ENCODE measurements at places on chromosomes 5 and 9. TPM values are rescaled to one million over a fixed set of nuclear protein-coding genes. Genes with fewer than 3 reads are reported as not detected.
A peak's percentile ranks its signal among the peaks of the same experiment; 100 is the strongest.

The FABP6 gene
- total RNA-seq: not detected

The TXNDC8 gene
- total RNA-seq: not detected

The PAEP gene
- not detected for total RNA-seq

The IL3 gene
- 1.5 TPM for total RNA-seq

The PCDHB3 gene
- not detected for total RNA-seq

The TRIO gene
- total RNA-seq: 15.7 TPM

The ANXA1 gene
- 177 TPM for total RNA-seq

The SPEF2 gene
- total RNA-seq: 5.6 TPM

The GMCL2 gene
- not detected for total RNA-seq

The PCDHA1 gene
- total RNA-seq: not detected

The QSOX2 gene
- 13.6 TPM for total RNA-seq

The DMRT2 gene
- not detected for total RNA-seq

- DNase-seq: no peak
These were observed 241.9 kb downstream of the PBX3 start for GRCh38 chr9:125989090-125989501.

DNA sequence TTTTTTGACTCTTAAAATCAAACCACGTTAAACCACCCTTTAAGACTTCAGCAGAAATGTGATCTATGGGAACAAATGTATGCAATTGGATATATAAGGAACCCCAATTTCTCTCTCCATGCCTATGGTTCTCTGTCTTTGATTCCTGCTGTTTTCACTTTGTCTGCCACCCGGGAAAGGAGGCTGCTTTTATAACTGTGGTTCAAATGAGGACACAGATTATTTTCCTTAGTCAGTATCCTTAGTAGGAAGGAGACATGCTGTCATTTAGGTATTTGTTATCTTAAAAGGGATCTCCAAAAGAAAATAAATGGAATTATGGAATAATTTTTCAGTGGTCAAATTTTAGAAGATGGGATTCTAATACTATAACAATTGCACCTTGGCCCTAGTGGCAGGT is 176.1 kb upstream of the NREP start:
- no peak for DNase-seq

DNA sequence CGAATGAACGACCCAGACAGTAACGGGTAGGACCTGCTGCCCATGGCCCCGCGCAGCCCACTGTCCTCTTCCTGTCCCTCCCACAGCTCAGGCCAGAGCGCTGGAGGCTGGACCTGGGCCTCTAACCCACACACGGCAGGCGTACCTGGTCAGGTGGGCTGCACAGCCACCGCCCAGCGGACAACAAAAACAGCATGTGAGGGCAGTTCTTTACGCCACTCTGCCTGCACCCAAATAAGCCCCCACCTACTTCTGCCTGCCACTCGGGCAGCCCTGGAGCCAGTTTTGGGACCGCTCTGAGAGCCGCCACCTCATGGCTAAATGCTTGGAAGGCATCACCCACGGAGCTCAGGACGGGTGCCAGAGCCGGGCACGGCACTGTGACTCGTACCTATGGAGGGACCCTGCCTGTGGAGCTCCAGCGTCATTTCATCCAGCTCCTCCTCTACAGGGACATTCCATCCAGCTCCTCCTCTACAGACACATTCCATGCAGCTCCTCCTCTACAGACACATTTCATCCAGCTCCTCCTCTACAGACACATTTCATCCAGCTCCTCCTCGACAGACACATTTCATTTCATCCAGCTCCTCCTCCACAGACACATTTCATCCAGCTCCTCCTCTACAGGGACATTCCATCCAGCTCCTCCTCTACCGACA is 18.9 kb downstream of the CLPTM1L start:
- no peak for DNase-seq

- DNase-seq: no peak
These were observed 11.4 kb downstream of the FOXE1 start for GRCh38 chr9:97864396-97864795.

- no peak for DNase-seq
These were observed 36.3 kb downstream of the PTGER4 start for GRCh38 chr5:40716000-40716399.

- DNase-seq: peak; percentile 42
These were observed 382.3 kb upstream of the SLC30A5 start for GRCh38 chr5:68711293-68712200.

DNA sequence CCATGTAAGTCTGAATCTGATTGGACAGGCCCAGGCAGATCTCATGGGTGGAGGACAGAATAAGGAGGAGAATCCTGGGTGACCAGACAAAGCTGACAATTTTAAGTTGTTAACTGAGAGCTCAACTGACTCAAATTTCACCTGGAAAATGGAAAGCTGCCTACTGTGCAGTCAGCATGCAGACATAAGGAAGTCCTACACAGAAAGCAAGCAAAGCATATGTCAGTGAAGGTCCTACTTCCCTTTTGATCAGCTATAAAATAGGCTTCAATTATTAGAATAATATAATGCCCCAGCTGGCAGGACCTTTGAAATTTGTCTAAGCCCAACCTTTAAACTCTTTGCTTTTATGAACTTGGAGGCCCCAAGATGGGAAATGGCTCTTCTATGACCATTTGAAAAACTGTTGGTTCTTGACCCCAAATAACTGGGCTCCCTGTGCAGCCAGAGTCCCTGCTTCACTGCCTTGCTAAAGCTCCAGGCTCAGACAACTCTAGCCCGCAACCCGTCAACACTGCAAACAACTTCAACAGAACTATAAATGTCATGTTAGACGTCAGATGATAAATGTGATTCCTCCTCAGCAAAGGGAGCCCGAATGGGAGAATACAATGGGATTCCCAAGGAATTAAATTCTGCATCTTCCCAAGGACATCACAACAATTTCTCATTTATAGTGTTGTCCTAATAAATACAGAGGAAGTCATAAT is 118.9 kb upstream of the ADRA1B start:
- no peak for DNase-seq

DNA sequence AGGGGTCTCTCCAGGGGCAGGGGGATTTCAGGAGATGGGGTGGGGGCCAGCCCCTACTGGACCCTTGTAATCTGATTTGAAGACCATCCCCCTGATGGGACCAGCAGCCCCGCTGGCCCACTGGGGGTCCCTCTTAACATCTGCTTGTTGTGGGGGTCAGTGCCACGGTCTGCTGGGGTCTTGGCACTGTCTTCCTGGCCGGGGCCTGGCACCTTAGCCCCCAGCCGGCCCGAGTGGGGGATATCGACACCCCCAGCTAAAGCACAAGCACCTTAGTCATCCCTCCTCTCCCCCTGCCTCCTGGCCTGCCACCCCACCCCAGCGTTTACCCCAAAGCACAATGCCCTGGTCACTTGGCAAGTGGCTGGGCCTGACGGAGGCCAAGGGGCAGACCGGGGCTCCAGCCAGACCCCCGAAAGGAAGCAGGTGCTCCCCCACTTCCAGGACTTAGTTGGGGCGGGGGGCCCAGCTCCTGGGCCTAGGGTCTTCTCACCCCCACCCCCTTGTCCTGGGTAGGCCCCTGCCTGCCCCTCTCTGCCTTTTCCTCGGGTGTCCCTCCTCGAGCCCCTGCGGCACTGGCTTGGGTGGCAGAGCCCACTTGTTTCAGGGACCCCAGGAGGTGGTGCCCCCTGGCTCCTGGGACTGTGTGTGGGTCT is 1.4 kb upstream of the NFX1 start:
- no peak for DNase-seq

DNA sequence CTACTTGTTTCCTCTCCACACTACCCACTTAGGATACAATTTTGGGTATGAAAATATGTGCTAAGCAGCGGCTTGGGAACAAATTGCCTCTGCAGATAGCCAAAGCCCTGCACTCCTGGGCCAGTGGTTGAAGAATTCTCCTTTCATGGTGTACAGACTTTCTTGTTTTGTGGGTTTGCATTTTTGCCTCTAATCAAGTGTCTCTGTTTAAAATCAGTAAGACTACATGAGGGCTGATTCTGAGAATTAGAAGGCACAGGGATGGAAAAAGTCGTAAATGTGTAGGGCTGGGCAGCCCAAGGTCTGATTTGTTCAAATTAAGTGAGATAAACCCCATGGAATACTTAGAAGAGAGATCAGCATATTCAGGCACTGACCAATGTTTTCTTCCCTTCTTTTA is 103.7 kb upstream of the CD180 start:
- no peak for DNase-seq

GRCh38 chr9:36603006-36603405 is 30.3 kb downstream of the MELK start:
- DNase-seq: no peak

DNA sequence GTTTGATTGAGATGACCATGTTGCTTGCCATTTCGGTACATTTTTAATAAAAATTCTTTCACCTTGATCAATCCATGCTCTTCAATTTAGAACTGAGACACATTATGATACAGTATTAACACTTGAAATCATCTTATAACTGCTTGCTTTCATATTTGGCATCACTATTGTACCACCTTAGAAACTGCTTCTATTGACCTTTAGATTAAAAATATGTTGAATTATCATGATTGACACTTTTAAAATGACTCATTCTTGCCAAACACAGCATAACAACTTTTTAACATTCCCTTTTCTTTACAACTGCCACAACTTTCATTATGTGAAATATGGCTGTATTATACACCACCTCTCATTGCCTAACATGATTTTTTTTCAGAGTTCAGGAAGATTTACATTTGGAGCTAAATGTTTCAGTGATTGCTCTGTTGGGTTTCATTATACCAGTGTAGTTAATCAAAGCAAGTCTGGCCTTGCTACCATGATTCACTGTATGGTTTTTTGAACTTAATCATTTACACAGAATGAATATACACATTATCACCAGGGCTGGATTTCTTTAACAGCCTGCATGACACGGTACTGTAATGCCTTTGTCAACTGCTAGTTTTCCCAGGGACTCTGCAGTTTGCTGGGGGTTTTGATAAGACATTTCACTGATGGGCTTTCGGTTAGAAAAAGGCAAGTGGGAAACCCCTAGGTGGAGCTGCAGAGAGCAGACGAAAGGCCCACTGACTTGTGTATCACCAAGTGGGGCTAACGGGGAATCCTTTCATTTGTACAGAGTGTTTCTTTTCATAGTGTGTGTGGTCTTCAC is 93.6 kb upstream of the TLE4 start:
- DNase-seq: peak; percentile 42

- no peak for DNase-seq
These were observed 110.9 kb upstream of the DMAC1 start for GRCh38 chr9:7910426-7911020.

DNA sequence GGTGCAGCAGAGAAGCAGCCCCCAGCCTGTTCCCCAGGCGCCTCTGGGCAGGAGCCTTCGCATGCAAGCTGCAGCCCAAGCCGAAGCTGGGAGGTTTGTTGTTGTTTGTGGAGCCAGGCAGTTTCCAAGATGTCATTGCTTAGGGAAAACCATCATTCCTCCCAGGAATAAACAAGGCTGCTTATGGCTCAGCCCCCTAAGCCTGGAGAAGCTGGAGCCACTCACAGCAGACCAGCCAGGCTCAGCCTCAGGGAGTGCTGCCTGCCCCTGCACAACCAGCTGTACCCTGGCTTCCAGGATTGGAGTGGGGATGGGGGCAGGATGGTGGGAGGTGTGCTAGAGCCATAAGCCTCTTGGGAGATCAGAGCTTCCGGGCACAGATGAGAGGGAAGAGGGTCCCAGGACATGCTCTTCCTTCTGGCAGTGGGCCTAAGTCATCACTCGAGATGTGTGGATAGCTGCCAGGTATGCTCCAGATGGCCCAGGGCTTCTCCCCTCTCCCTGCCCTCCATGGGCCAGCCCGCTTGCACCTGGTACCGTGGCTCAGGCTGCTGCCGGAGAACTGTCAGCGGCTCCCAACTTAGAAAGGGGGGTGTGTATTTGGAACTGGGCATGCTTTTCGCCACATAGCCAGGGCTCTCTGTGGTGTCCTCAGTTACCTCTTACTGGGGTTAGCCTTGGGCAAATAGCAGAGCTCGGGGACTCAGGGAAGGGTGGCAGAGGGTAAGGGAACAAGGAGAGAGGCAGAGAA is 105.2 kb downstream of the RGS3 start:
- DNase-seq: no peak

DNA sequence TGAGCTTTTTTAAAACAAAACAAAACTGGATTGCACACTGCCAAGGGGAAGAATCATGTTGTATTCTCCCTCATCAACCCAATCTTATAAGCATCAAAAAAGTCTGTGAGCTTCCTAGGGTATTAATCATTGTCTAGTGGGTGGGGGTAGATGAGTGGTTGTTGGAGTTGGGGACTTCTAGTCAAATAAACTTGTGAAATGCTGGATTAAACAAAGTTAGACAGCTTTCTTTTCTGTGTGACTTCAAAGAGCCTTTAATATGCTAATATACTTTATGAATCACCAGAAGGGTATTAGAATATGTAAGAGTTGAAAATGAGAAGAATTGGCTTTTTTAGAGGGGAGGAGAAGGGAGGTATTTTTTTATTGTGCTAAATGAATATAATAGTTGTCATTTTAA is 87.7 kb downstream of the GALNT10 start:
- no peak for DNase-seq

GRCh38 chr5:35863159-35863558 is 6.5 kb downstream of the IL7R start:
- DNase-seq: no peak

- DNase-seq: no peak
These were observed 24.1 kb upstream of the FOXI1 start for GRCh38 chr5:170081616-170082015.

GRCh38 chr5:179759581-179760551 is 27.2 kb downstream of the MAML1 start:
- DNase-seq: no peak

DNA sequence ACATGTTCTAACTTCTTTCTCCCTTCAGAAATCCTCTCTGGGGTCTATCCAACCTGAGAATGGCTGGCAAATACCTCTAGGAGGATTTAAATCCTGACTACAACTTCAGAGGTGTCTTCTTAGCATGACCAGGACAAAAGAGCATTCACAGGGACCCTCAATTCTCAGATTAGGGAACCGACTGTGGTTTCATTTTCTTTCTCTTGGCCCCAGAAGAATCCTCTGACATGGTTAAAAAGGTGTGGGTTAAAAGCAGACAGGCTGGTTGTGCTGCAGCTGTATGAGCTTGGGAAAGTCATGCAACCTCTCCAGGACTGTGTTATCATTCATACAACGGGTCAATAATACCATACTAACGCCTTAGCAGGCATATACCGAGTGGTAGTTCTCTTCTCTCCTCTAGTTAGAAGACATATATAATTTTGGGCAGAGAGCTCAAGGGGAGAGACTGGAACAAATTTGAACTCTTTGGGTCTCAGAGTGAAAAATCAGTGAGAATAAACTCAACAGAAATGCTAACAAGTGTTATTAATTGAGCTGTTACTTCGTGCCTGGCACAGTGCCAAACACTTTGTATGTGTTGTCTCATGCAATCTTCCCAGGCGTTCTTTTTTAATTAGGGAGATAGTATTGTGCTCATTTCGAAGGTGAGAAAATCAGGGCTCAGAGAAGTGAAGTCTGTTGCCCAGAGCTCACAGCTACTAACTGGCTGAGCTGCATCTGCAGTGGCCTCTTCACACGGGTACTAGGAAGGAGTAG is 35.2 kb downstream of the INSYN2B start:
- DNase-seq: no peak

GRCh38 chr9:89970701-89971100 is 365.9 kb downstream of the GADD45G start:
- DNase-seq: no peak

DNA sequence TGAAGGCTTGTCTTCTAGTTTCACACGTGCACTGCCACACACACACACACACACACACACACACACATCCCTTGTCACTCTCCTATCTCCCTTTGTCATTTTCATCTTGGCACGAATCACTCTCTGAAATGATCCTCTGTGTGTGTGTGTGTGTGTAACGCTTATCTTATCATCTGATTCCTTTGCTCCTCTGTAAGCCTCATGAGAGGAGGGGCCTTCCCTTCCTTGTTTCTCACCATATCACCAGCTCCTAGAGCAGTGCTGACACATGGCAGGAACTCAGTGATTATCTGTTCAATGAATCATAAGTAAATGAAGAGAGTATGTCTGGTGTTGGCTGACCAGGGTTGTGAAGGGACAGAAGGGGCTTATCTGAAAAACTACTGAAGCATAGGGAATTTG is 53.3 kb downstream of the PDE4D start:
- DNase-seq: no peak

All from activated CD8-positive, alpha-beta memory T cell treated with anti-CD3 and anti-CD28 coated beads, Interleukin-2, amount 10 ng/mL, durations not matched to agents 7 days and 5 days (primary cell).